Natural killer cell (primary cell): ENCODE measurements at places on chromosomes 5 and 9. TPM values are rescaled to one million over a fixed set of nuclear protein-coding genes. Genes with fewer than 3 reads are reported as not detected.
A peak's percentile ranks its signal among the peaks of the same experiment; 100 is the strongest.

Gene RAPGEF1
- total RNA-seq: 210 TPM

Gene ROR2
- not detected for total RNA-seq

GRCh38 chr5:78896132-78896531, 89.0 kb downstream of the ARSB start:
- H3K4me1 ChIP-seq: no peaks in the 10 kb centered on the region
- no peak for DNase-seq
- H3K27me3 ChIP-seq: no peaks in the 10 kb centered on the region
- H3K27ac ChIP-seq: no peak overlapping the region
- H3K4me3 ChIP-seq: no peak overlapping the region

Gene NRARP
- 0.88 TPM for total RNA-seq

GRCh38 chr5:172173564-172174153, 14.4 kb downstream of the STK10 start:
- peak overlapping the region; percentile 85 for H3K27ac ChIP-seq
- DNase-seq: peak; percentile 81
- peak overlapping the region; percentile 57 for H3K4me3 ChIP-seq
- H3K4me1 ChIP-seq: peaks cover 97% of the 10 kb centered on the region
- no peaks in the 10 kb centered on the region for H3K27me3 ChIP-seq

Gene AHRR
- 0.88 TPM for total RNA-seq

Gene PCDHGA7
- 0.26 TPM for total RNA-seq

- H3K4me1 ChIP-seq: peaks cover 22% of the 10 kb centered on the region
- H3K27me3 ChIP-seq: no peaks in the 10 kb centered on the region
- no peaks in the 10 kb centered on the region for H3K36me3 ChIP-seq
Measured at GRCh38 chr9:121199921-121200320, 1.7 kb downstream of the RAB14 start.

DNA sequence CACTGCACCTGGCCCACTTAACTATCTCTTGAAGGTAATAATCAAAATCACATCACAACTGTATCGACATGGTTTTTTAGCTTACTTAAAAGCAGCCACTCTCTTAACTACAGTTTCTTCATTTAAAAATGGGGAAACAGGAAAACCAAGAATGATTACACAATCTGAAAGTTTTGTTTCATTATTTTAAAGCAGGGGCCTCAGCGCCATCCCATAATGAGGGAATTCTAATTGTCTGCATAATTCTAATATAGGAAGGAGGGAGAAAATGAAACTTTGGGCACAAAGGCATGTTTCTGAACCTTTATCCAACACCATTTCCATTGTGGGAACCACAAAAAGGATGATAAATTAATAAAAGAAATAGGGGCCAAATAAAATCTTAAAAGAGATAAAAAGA, 7.6 kb downstream of the HACD4 start:
- no peaks in the 10 kb centered on the region for H3K4me1 ChIP-seq
- no peak overlapping the region for H3K27ac ChIP-seq
- H3K36me3 ChIP-seq: peaks cover 15% of the 10 kb centered on the region
- H3K4me3 ChIP-seq: no peak overlapping the region
- no peak for DNase-seq

Gene RAD23B
- total RNA-seq: 92.6 TPM

GRCh38 chr5:119031011-119031886, 39.6 kb upstream of the DMXL1 start:
- no peak overlapping the region for H3K4me3 ChIP-seq
- no peaks in the 10 kb centered on the region for H3K27me3 ChIP-seq
- no peaks in the 10 kb centered on the region for H3K36me3 ChIP-seq
- H3K4me1 ChIP-seq: peaks cover 4% of the 10 kb centered on the region
- DNase-seq: peak; percentile 30
- peak overlapping the region; percentile 22 for H3K27ac ChIP-seq

- no peak overlapping the region for H3K27ac ChIP-seq
- no peak for DNase-seq
- H3K4me3 ChIP-seq: no peak overlapping the region
- peaks cover 15% of the 10 kb centered on the region for H3K4me1 ChIP-seq
- H3K36me3 ChIP-seq: peaks cover 17% of the 10 kb centered on the region
- H3K27me3 ChIP-seq: no peaks in the 10 kb centered on the region
Measured at GRCh38 chr9:120791161-120791560, 2.1 kb downstream of the FBXW2 start.

Gene GCNT4
- 0.52 TPM for total RNA-seq

Gene GADD45G
- 2.8 TPM for total RNA-seq

DNA sequence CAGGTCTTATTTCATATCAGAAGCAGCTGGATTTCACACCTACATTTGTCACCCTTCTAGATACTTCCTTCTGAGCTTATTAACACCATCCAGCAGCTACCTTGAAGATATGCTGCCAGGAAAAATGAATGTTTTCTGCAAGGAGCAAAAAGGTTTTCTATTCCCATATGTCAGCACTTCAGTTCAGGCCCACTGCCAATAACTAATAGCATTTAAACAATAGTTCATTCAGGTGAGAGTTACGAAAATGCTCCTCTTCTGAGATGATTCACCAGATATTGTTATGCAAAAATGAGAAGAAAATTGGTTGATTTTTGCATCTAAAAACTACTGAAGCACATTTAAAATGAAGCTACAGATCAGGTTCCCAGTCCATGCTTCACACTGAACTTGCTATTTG, 56.4 kb upstream of the ISL1 start:
- H3K27ac ChIP-seq: no peak overlapping the region
- H3K4me1 ChIP-seq: no peaks in the 10 kb centered on the region
- H3K4me3 ChIP-seq: no peak overlapping the region
- no peak for DNase-seq
- no peaks in the 10 kb centered on the region for H3K36me3 ChIP-seq
- no peaks in the 10 kb centered on the region for H3K27me3 ChIP-seq

Gene ADGRV1
- total RNA-seq: 0.50 TPM

Gene OGN
- not detected for total RNA-seq

DNA sequence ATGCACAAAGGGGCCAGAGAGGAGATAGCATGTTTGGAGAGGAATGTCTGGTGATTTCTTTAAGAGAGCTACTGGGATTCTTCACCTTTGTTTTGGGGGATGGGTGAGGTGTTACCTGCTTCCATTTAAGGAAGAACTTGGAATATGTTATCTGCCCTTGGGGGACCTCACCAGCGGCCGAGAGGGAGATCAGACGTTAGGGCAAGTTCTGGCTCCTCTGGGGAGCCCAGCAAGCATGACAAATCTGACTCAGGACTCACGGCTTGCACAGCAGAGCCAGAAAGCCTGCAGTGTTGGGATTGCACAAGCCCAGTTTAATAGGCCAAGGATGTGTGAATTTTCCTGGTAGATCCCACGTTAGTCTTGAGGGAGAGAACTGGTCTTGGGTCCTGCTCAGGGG, 40.3 kb downstream of the SLC28A3 start:
- no peaks in the 10 kb centered on the region for H3K27me3 ChIP-seq
- no peaks in the 10 kb centered on the region for H3K36me3 ChIP-seq
- no peak for DNase-seq
- peaks cover 15% of the 10 kb centered on the region for H3K4me1 ChIP-seq
- H3K27ac ChIP-seq: no peak overlapping the region

Gene DMRT3
- total RNA-seq: not detected

Gene KIAA0825
- 2.4 TPM for total RNA-seq

DNA sequence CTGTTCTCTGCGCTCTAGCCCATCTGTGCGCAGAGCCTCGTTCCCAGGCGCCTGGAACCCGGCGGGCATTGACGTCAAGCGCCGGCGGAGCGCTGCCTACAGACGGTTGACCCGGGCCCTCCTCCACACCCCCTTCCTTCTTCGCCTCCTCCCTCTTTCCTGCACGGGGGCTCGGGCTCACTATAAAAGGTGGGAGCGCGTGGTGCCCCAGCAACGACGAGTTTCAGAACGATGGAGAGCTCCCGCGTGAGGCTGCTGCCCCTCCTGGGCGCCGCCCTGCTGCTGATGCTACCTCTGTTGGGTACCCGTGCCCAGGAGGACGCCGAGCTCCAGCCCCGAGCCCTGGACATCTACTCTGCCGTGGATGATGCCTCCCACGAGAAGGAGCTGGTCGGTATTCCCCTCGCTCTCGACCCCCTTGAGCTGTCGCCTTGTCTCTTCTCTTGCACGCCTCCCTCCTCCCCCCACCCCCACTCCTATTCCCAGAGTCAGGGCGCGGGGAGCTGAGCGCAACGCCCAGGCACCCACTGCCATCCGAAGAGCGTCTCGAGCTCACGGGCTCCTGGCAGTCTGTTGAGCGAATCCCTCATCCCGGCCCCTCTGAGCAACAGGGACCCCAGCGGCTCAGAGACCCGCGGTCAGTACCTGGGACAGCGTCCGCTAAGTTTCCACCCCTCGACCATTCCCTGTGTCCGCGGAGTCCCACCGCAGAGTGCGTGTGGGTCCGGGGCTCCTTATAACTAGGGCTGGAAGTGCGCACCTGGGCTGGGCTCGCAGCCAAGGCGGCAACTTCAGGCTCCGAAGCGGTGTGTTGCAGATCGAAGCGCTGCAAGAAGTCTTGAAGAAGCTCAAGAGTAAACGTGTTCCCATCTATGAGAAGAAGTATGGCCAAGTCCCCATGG, at the start of gene CARTPT:
Gene CARTPT, plus strand, starts transcription at position 213 of the 902 bp plus-strand sequence. Its CDS starts 19 bp downstream, at position 232.
- H3K4me1 ChIP-seq: no peaks in the 10 kb centered on the region
- no peaks in the 10 kb centered on the region for H3K36me3 ChIP-seq

DNA sequence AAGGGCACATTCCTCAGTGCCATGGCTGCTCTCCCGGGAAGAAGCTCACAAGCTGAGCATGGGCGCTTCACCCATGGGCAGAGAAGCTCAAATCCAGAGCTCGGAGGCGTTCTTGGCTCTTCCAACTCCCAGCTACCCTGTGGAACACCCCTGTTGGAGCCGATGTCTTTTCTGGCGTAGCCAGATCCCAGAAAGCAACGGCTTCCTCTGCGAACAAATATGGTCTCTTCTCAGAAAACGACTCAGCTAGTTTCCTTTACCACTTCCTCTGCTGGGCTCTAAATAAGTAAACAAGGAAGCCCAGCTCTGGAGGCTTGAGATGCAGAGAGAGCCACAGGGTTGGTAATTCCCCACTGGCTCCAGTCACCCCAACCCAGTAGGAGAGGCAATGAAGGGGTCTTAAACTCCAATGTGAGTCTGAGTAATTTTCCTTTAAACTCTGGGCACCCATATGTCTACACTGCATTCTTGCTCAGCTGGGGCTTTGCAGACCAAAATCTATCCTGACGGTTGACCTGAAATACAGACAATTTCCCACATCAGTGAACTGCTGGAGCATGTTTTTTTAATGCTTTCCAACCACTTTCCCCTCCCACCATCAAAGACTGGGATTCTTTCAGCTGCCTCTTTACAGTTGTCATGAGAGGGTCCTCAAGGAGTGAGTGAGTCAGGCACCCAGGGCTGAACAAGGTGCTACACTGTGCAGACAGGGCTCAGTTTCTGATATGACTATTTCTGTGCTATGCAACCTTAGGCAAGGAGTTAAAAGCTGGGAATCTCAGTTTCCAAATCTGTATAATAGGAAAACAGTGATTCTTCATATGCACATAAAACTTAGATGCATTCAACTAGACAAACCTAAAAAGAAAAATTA, at the start of gene LCP2:
Gene LCP2, minus strand, starts transcription at position 189 of the 874 bp plus-strand sequence. Its CDS starts 166 bp downstream, at position 23.
- H3K27ac ChIP-seq: peak within 1 kb of the TSS; percentile 84
- H3K4me1 ChIP-seq: peaks cover 64% of the 10 kb centered on the region
- H3K4me3 ChIP-seq: peak within 1 kb of the TSS; percentile 90
- H3K27me3 ChIP-seq: no peaks in the 10 kb centered on the region
- H3K36me3 ChIP-seq: peaks cover 13% of the 10 kb centered on the region
- DNase-seq: peak; percentile 77

DNA sequence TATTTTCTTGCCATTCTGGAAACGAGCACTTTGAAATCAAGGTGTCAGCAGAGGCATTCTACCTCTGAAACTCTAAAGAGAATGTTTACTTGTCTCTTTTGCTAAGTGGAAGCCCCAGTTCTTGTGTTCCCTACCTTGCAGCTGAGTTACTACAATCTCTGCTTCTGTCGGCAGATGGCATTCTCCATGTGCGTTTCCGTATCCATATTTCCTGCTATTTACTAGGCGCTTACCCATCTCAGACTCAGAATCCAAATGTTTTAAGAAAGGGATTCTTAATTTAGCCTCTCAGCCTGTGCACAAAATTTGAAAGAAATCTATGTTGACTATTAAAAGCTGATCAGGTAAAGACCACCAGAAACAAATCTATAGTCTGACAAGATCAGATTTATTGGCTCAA, 221.3 kb upstream of the FTMT start:
- H3K27me3 ChIP-seq: no peaks in the 10 kb centered on the region
- H3K27ac ChIP-seq: no peak overlapping the region
- H3K36me3 ChIP-seq: no peaks in the 10 kb centered on the region
- H3K4me1 ChIP-seq: no peaks in the 10 kb centered on the region
- no peak for DNase-seq

Gene BTNL8
- total RNA-seq: not detected

Gene FCN2
- total RNA-seq: not detected

- no peaks in the 10 kb centered on the region for H3K27me3 ChIP-seq
- no peaks in the 10 kb centered on the region for H3K36me3 ChIP-seq
- no peak for DNase-seq
- H3K27ac ChIP-seq: no peak overlapping the region
Measured at GRCh38 chr5:166369346-166369745, 1922.1 kb upstream of the WWC1 start.

GRCh38 chr9:103680581-103680980, 413.5 kb upstream of the SMC2 start:
- H3K36me3 ChIP-seq: no peaks in the 10 kb centered on the region
- H3K27me3 ChIP-seq: no peaks in the 10 kb centered on the region
- no peaks in the 10 kb centered on the region for H3K4me1 ChIP-seq

GRCh38 chr5:72268753-72269410, 51.2 kb downstream of the MRPS27 start:
- DNase-seq: peak; percentile 23
- H3K36me3 ChIP-seq: peaks cover 3% of the 10 kb centered on the region
- no peak overlapping the region for H3K27ac ChIP-seq
- no peaks in the 10 kb centered on the region for H3K4me1 ChIP-seq
- no peak overlapping the region for H3K4me3 ChIP-seq

- no peak overlapping the region for H3K27ac ChIP-seq
- DNase-seq: no peak
- no peaks in the 10 kb centered on the region for H3K36me3 ChIP-seq
- H3K4me1 ChIP-seq: no peaks in the 10 kb centered on the region
- H3K4me3 ChIP-seq: no peak overlapping the region
Measured at GRCh38 chr5:172418862-172419814, 35.2 kb downstream of the SH3PXD2B start.

GRCh38 chr5:92778261-92778660, 802.8 kb downstream of the NR2F1-AS1 start:
- H3K27me3 ChIP-seq: no peaks in the 10 kb centered on the region
- H3K4me1 ChIP-seq: no peaks in the 10 kb centered on the region
